ENCODE measurements at places on chromosomes 6 and 20. TPM values are rescaled to one million over a fixed set of nuclear protein-coding genes. Genes with fewer than 3 reads are reported as not detected.

- H3K27me3 ChIP-seq: no peaks in the 10 kb centered on the region
- DNase-seq: no peak
- peaks cover 26% of the 10 kb centered on the region for H3K36me3 ChIP-seq
- peak overlapping the region; percentile 73 for H3K4me3 ChIP-seq
Observed at GRCh38 chr6:160069050-160069454, 52.6 kb upstream of the SLC22A1 start.

DNA sequence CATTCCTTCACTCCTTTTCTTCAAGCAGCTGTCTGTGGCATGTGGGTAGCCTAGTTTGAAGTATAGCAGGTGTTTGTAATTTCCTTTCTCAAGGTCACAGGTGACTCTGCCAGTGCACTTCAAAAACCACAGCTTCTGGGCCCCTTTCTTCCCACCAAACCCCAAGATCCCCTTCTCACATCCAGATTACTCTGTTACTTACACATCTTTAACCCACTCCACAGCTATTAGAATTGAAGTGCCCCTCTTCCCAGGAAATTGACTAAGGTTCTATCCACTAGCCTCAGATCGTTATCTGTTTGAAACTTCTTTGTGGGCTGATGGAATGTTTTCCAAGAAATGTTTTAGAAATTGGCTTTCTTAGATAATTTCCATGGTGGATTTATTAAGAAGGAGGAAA is 150.8 kb downstream of the AHI1 start:
- no peak overlapping the region for H3K4me3 ChIP-seq
- H3K36me3 ChIP-seq: peaks cover 4% of the 10 kb centered on the region
- no peaks in the 10 kb centered on the region for H3K27me3 ChIP-seq
- H3K27ac ChIP-seq: no peak overlapping the region
- H3K4me1 ChIP-seq: peaks cover 8% of the 10 kb centered on the region
- no peak for DNase-seq

BTN1A1 gene
- total RNA-seq: not detected

- H3K36me3 ChIP-seq: no peaks in the 10 kb centered on the region
- no peak overlapping the region for H3K4me3 ChIP-seq
- peak overlapping the region; percentile 45 for H3K27ac ChIP-seq
- DNase-seq: no peak
- H3K4me1 ChIP-seq: peaks cover 34% of the 10 kb centered on the region
Observed at GRCh38 chr6:37139230-37139962, 30.6 kb upstream of the PIM1 start.

DNA sequence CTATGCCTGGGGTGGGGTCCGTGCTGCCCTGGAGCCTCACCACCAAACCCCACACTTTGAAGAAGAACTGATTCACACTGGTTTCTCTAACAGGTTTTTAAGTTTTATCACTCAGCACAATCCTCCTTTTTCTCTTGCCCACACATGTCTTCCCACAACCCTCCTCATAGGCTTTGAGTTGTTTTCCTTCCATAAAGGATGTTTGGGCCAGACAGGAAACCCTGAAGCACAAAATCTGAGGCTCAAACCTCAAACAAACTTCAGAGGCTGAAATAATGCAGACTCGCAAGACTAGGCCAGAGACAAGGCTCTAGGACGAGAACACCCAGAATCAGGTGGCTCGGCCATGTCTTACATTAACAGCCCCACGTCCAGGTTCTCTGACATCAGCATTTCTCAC is 35.3 kb downstream of the EZR start:
- no peak for DNase-seq
- peaks cover 28% of the 10 kb centered on the region for H3K4me1 ChIP-seq
- peaks cover 22% of the 10 kb centered on the region for H3K36me3 ChIP-seq

GRCh38 chr20:1568163-1568490 is 10.6 kb upstream of the SIRPD start:
- H3K4me3 ChIP-seq: no peak overlapping the region
- no peaks in the 10 kb centered on the region for H3K4me1 ChIP-seq
- no peaks in the 10 kb centered on the region for H3K27me3 ChIP-seq

DNA sequence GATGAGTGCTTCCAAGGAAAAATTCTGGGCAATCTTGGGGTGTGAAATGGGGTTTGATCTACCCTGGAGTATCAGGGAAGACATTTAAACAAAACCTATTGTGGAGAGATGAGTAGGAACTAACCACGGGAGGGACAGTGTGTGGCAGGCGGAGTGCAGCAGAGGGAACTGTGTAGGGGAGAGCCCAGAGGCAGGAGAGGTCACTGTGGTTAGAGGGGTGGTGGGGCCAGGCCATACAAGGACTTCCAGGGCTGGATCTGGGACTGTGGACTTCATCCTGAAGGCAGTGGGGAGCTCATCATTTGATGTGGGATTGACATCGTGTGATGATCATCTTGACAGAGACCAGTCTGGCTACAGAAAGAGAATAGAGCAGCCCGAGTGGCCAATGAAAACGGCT is 89.0 kb downstream of the TOX2 start:
- no peak overlapping the region for H3K4me3 ChIP-seq
- H3K4me1 ChIP-seq: peaks cover 10% of the 10 kb centered on the region
- H3K27ac ChIP-seq: no peak overlapping the region
- no peaks in the 10 kb centered on the region for H3K36me3 ChIP-seq
- DNase-seq: no peak

RNF182 gene
- 0.16 TPM for total RNA-seq

DNA sequence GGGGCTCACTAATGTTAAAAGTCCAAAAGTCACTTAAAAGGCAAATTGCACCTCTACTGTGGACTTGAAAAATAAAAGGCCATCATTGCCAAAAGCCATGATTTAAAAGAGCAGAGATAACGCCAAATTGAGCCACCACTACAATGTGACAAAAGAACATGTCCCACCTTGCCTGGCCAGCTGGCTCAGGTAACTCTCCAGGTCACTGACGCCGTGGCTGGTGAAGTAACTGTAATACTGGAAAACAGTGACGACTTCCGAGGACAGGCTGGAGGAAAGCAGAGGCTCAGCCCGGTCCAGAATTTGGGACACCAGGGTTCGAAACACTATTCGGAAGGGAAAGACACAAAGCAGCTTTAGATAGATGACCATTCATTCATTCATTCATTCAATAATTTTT is 29.3 kb upstream of the ARMH2 start:
- H3K27ac ChIP-seq: no peak overlapping the region
- peaks cover 18% of the 10 kb centered on the region for H3K4me1 ChIP-seq
- DNase-seq: no peak
- H3K4me3 ChIP-seq: peak overlapping the region; percentile 31
- H3K36me3 ChIP-seq: peaks cover 14% of the 10 kb centered on the region

LGSN gene
- not detected for total RNA-seq

Measured in T-helper 17 cell (primary cell).